Naive thymus-derived CD4-positive, alpha-beta T cell (primary cell): ENCODE measurements at places on chromosomes 16 and 17. TPM values are rescaled to one million over a fixed set of nuclear protein-coding genes. Genes with fewer than 3 reads are reported as not detected.

DNA sequence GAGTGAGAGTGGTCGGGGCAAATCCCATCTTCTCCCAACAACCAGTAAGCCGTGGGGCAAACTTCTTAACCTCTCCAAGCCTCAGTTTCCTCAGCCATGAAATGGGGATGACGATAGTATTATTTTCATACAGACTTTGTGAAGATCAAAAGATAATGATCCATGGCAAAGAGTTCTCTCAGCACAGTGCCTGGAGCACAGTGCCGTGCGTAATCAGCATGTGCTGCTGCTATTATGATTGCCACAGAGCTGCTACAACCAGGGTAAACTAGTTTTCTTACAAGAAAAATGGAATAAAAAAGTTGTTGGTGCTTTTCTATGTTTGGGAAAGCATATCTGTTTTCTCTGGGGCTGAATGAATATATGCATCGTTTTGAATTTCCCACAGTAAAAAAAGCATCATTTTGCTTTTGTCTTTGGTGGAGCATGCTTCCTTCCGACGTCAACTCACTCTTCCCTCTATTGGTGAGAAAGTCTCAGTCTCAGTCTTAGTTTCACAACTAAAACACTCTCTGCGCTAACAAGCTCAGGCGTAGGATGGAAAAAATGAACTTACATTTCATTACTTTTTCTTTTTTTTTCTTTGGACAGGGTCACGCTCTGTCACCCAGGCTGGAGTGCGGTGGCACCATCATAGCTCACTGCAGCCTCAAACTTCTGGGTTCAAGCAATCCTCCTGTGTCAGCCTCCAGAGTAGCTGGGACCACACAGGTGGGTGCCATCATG, 37.2 kb downstream of the CDK5R1 start:
- DNase-seq = peak; percentile 36

DNA sequence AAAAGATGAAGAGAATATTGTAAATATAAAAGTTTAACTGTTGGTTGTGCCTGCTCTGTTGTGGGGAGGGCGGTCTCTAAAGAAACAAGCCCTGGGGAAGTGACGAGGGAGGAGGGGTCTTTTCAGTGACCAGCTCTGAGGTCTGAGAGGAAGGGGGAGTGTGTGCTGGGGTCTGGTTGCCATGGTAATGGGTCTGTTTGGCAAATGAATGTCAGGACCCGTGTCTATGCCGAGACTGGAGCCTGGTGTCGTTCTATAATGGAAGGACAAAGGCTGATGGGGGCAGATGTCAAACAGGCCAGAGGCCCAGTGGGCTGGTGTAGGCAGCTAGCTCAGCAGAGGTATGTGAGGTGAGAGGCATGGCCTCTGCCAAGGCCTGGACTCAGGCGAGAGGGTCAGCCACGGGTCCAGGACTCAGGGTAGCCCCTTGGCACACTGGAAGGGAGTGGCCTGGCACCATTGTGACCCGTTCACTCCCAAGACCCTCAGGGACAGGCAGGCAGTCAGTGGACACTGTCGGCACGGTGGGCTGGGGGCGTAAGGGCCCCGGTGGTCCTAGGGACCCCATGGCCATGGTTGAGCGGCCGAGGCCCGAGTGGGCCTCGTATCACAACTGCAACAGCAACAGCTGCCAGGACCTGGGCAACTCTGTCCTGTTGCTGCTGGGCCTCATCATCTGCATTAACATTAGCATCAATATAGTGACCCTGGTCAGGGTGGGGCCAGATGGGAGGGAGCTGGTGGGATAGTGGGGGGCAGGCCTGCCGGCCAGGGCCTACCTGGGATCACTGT, at the start of gene SPEM1:
Gene SPEM1 (plus strand): TSS at position 506 of the 792 bp plus-strand sequence. CDS start 61 bp downstream, at position 567.
- DNase-seq = no peak

- DNase-seq = no peak
These were observed 95.2 kb upstream of the AXIN2 start for GRCh38 chr17:65656390-65657250.

GRCh38 chr17:31311526-31311925, 2.3 kb downstream of the EVI2B start:
- no peak for DNase-seq

- peak; percentile 60 for DNase-seq
These were observed 2.8 kb upstream of the CIBAR2 start for GRCh38 chr16:85114909-85115567.

DNA sequence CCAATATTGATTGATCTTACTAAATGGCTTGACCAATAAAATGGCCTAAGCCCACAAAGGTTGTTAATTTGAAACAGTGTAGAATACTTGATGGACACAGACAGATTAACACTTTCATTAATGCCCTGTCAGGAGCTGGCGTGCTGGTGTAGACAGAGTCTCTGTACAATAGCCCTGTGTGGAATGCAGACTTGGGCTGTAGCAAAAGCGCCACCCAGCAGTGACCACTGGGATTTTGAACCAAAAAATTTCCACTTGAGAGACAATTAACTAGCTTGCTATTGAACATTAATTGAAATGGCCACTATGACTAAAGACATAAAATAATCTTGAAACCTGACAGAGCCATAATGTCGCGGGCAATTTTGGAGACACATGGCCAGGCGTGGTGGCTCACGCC, 19.7 kb upstream of the GUCY2D start:
- no peak for DNase-seq

- no peak for DNase-seq
These were observed 415.8 kb upstream of the KIF2B start for GRCh38 chr17:53406907-53407306.

DNA sequence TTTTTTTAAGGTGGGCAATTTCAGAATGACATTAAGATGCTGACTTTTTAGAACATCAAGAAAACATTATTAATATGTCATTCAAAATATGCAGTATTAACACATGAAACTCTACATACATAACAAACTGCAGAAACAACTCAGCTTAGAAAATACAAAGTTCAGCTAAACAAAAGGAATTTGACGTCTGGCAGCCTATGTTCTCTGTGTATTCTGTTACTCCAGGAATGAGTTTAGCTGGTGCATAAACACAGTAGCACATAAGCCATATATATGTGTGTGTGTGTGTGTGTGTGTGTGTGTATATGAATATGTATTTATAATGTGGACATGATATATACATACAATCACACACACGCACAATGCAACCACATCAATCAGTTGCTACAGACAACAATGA, 413.5 kb upstream of the PSMD7 start:
- no peak for DNase-seq

GRCh38 chr16:68713361-68713760, 23.7 kb upstream of the CDH1 start:
- no peak for DNase-seq

DNA sequence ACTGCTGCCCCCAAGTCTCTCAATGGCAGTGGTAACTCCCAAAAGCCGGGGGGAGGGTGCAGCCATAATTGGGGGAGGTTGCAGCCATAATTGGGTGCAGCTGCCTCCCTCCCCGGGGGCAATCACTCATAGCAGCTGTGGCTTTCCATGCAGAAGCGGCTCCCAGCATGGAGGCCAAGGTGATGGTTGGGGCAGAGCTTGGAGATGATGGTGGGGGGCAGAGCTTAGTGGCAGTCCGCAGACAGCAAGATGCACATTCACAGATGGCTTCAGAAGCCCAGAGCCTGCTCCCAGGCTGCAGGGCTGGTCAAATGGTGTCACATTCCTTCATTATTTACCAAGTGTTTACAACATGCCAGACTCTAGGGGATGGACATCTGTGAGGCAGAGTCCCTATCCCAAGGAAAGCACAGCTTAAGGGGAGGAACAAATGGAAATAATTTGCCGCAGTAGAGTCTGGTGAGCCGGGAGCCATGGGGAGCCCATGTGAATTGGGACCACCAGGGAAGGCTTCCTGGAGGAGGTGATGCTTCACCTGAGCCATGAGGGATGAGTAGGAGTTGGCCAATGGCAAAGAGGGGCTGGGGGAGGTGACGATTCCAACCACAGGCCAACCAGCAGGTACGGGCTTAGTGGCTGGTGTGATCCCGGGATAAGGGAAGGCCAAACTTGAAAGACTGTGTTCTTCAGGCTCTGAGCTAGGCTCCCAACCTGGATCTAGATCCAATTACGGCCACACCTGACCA, 8.1 kb downstream of the DOC2B start:
- DNase-seq = no peak

GRCh38 chr17:79192503-79193351, 118.1 kb downstream of the ENGASE start:
- DNase-seq = no peak

GRCh38 chr17:9792181-9792840, 919 bp upstream of the DHRS7C start:
- no peak for DNase-seq

- DNase-seq = no peak
These were observed 2.0 kb upstream of the SPAG7 start for GRCh38 chr17:4969551-4970173.

- DNase-seq = no peak
These were observed 20.4 kb downstream of the CARHSP1 start for GRCh38 chr16:8848231-8848938.

- no peak for DNase-seq
These were observed 725 bp upstream of the MT2A start for GRCh38 chr16:56607675-56608042.

DNA sequence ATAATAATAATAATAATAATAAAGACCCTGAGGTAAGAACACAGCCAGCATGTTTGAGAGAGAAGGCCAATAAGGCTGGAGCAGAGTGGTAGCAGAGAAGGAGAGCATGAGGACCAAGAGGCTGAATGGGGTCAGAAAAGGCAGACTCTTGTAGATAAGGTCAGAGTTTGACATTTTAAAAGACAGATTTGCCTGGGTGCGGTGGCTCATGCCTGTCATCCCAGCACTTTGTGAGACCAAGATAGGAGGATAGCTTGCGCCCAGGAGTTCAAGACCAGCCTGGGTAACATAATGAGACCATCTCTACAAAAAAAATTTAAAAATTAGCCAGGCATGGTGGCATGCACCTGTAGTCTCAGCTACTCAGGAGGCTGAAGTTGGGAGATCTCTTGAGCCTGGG, 11.0 kb upstream of the WFIKKN2 start:
- no peak for DNase-seq

DNA sequence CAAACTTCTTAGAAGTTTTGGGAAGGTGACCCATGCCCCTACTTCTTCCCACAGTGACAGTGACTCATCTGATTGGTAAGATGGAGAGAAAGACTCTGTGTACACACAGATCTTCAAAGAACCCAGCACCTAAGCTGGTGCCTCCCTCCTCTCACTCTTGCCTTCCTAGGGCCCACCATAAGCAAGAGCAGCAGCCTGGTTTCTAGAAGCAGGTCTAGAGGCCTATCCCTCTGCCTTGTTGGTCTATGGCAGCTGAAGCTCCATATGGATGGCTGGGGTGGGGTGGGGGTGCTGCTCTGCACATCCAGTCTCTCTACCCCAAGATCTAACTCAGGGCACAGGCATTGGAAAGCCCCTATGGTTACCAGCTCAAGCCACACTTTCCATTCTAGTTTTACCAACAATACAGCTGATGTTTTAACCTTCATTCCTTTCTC, 47.5 kb downstream of the STAT3 start:
- DNase-seq = no peak

DNA sequence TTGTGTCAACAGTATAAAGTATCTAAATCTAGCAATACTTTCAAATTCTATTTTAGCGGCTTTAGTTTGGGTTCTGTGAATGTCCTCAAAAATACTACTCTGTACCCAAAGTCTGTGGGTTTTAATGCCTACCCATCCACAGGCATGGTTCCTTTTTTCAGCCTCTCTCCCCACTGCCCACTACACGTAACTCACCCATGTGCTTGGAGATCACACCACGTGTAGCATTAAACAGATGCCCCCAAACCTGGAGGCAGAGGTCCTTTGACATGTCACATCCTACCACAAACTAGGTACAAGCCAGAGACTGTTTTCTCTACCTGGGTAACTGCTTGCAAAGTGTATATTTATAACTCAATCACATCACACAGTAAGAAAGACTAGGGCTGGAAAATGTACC, 5.4 kb downstream of the DYNC1LI2 start:
- no peak for DNase-seq

DNA sequence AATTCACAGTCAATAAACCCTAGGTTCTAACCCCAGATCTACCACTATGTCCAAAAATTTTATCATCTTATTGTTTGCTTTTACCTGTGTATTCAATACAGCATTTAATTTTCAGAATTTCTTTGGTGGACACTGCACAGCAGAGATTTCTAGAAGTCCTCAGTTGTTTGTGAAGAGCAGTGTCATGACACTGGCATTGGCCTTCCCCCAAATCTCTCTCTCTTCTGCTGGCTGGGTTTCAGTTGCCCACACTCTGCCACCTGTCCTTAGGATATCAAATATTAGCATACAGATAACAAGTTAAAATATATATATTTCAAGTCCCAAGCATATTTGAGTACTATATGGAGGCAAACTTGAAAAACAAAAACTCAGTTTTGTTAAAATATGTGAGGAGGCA, 2.0 kb upstream of the THUMPD1 start:
- DNase-seq = no peak

- DNase-seq = no peak
These were observed 5.0 kb downstream of the NEUROD2 start for GRCh38 chr17:39602533-39603303.

DNA sequence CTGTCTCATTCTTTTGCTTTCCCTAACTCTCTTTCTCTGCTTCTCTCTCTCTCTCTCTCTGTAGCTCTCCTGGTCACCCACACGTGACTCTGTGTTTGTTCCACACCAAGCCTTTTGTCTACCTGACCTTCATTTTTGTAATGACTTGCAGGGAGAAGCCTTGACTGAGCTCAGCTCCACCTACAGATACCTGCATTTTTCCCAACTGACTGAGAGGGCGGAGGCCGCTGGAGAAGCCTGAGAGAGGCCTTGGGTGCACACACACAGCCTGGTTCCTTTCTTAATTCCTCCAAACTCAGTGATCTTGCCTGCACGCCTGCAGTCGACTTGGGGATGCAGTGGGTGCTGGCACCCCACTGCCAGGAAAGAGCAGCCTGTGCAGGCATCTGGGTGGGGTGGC, 68.8 kb downstream of the LYRM1 start:
- no peak for DNase-seq

IL34 gene
- total RNA-seq = not detected

PSKH1 gene
- total RNA-seq = 23.3 and 23.8 TPM in 2 replicates

SPATA32 gene
- total RNA-seq = 1.1 TPM

BIRC5 gene
- total RNA-seq = not detected

MYH2 gene
- not detected for total RNA-seq

TNS4 gene
- not detected for total RNA-seq
